Muscle of leg (tissue), 16 donors: ENCODE measurements at places on chromosomes 4 and X. TPM values are rescaled to one million over a fixed set of nuclear protein-coding genes. Genes with fewer than 3 reads are reported as not detected.

MYOZ2 gene
- polyA plus RNA-seq = 196 TPM

FGFBP1 gene
- polyA plus RNA-seq = not detected

ARMCX2 gene
- 128 TPM for polyA plus RNA-seq

TEX11 gene
- 0.15 TPM for polyA plus RNA-seq

APBB2 gene
- polyA plus RNA-seq = 32.7 TPM

PRRG1 gene
- 13.3 TPM for polyA plus RNA-seq

MAGEB10 gene
- not detected for polyA plus RNA-seq

HERC6 gene
- 1.3 TPM for polyA plus RNA-seq

CXCL11 gene
- not detected for polyA plus RNA-seq

- H3K36me3 ChIP-seq = no peaks in the 10 kb centered on the region
- H3K4me1 ChIP-seq = no peaks in the 10 kb centered on the region
- DNase-seq = peak; percentile 67
- no peak overlapping the region for H3K4me3 ChIP-seq
These were observed 109.1 kb downstream of the GPAT3 start for GRCh38 chr4:83644677-83645659.

DNA sequence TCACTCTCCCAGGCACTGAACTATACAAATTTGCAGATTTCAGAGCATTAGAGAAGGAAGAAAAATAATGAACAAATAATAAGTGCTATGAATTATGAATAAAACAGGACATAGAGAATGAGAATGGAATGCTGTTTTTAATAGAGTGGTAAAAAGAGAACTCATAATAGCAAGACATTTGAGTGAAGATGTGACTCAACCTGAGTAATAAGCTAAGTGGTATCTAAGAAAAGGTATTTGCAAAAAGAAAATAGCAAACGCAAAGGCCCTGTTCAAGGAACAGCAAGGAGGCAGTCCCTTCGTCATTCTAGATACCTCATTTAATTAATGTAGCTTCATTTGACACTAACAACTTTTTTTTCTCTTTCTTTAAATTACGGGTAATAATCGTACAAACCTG lies 1910.0 kb upstream of the TENM3 start:
- DNase-seq = no peak
- no peaks in the 10 kb centered on the region for H3K4me1 ChIP-seq
- H3K36me3 ChIP-seq = no peaks in the 10 kb centered on the region
- H3K27ac ChIP-seq = no peak overlapping the region

- DNase-seq = no peak
- H3K36me3 ChIP-seq = peaks cover under 1% of the 10 kb centered on the region
- H3K4me1 ChIP-seq = peaks cover 10% of the 10 kb centered on the region
- no peak overlapping the region for H3K27ac ChIP-seq
These were observed 66.6 kb downstream of the EDNRA start for GRCh38 chr4:147547314-147548056.

- H3K4me3 ChIP-seq = no peak overlapping the region
- no peaks in the 10 kb centered on the region for H3K36me3 ChIP-seq
- H3K27ac ChIP-seq = no peak overlapping the region
- peak; percentile 84 for DNase-seq
- no peaks in the 10 kb centered on the region for H3K4me1 ChIP-seq
- H3K27me3 ChIP-seq = no peaks in the 10 kb centered on the region
These were observed 1176.8 kb downstream of the FAM133A start for GRCh38 chrX:94850811-94851210.

DNA sequence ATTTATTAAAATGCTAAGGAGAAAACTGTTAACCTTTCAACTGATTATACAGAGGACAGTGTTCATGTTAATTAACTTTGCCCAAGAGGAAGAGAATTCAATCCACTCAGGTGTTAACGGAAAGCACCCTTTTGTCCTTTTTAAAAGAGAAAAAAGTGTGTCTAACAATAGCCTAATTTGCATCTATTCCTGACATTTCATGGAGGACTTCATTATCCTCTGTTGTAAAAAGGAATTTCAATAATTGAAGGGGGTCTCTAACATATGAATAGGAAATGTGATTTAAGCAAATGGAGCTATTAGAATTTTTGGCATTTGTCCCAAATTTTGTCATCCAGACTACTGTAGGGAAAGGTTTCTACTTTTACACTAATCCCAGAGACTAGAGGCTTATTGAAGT lies 44.6 kb upstream of the GC start:
- no peaks in the 10 kb centered on the region for H3K27me3 ChIP-seq
- no peaks in the 10 kb centered on the region for H3K4me1 ChIP-seq
- H3K27ac ChIP-seq = no peak overlapping the region
- no peak for DNase-seq
- no peaks in the 10 kb centered on the region for H3K36me3 ChIP-seq

DNA sequence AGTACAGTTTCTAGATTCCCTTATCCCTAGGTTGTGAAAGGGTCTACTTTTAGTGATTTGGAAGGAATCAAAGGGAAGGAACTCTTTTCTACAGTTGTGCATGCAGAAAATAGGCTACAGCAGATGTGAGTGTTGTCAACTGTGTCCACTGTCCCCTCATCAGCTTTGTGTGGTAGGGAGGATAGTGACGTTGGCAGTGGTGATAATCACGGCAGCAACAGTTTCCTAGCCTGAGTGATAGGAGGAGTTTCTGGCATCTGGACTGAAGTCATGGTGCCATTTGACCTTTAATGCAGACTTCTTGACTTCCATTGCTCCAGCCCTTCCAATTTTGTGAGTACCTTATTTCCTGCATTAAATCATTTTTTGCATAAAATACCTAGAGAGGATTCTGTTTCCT lies 39.3 kb downstream of the SRPX start:
- H3K4me1 ChIP-seq = no peaks in the 10 kb centered on the region
- no peaks in the 10 kb centered on the region for H3K36me3 ChIP-seq
- no peak for DNase-seq
- H3K4me3 ChIP-seq = no peak overlapping the region

- no peak overlapping the region for H3K4me3 ChIP-seq
- no peak overlapping the region for H3K27ac ChIP-seq
- DNase-seq = no peak
- H3K36me3 ChIP-seq = no peaks in the 10 kb centered on the region
- no peaks in the 10 kb centered on the region for H3K4me1 ChIP-seq
These were observed 40.5 kb upstream of the BMP2K start for GRCh38 chr4:78735697-78736096.

GRCh38 chr4:87354168-87355102 lies 31.8 kb upstream of the HSD17B13 start:
- no peak overlapping the region for H3K4me3 ChIP-seq
- H3K4me1 ChIP-seq = peaks cover 5% of the 10 kb centered on the region
- peaks cover 7% of the 10 kb centered on the region for H3K36me3 ChIP-seq
- no peak for DNase-seq
- H3K27me3 ChIP-seq = no peaks in the 10 kb centered on the region

DNA sequence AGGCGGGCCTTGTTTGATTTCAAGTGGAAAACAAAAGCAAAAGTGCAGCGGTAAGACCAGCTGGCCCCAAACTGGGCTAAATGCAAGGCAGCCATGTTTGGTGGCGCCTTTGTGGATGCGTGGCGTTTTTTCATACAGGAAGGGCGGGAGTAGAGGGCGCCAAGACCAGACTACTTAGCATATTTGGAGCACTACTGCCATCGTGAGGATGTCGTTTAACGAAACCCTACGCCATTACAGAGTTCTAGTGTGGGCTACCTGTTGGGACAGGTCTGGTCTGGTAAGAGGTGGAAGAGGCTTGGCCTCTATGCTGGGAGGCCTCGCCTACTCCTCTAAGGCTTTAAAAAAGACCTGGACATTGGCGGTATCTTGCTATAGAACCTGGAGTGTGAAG lies 230.7 kb upstream of the STK26 start:
- H3K27ac ChIP-seq = peak overlapping the region; percentile 63
- no peaks in the 10 kb centered on the region for H3K36me3 ChIP-seq
- peaks cover 14% of the 10 kb centered on the region for H3K27me3 ChIP-seq
- H3K4me3 ChIP-seq = peak overlapping the region; percentile 33
- peak; percentile 98 for DNase-seq

GRCh38 chrX:28487818-28488217 lies 99.4 kb upstream of the IL1RAPL1 start:
- H3K4me1 ChIP-seq = no peaks in the 10 kb centered on the region
- DNase-seq = no peak
- H3K27me3 ChIP-seq = no peaks in the 10 kb centered on the region
- H3K27ac ChIP-seq = no peak overlapping the region
- H3K4me3 ChIP-seq = no peak overlapping the region

- H3K36me3 ChIP-seq = no peaks in the 10 kb centered on the region
- H3K27me3 ChIP-seq = no peaks in the 10 kb centered on the region
These were observed 98.1 kb downstream of the MMRN1 start for GRCh38 chr4:89992744-89993143.

DNA sequence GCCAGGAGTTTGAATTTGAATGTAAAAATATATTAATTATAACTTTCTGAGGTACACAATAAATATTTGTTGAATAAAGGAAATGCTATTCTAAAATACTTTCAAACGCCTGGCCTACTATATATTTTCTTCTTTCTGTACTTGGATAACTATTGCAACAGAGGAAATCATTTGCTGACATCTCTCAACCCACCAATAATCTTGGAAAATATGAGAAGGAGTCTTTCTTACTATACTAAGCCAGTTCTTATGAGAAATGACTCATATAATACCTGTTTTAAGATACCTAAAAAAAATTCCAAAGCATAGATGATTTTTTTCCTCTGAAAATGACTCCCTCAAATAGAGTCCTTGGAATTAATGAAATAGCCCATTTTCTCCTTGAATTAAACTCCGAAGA lies 64.1 kb downstream of the CAMK2D start:
- no peak overlapping the region for H3K4me3 ChIP-seq
- H3K36me3 ChIP-seq = no peaks in the 10 kb centered on the region

DNA sequence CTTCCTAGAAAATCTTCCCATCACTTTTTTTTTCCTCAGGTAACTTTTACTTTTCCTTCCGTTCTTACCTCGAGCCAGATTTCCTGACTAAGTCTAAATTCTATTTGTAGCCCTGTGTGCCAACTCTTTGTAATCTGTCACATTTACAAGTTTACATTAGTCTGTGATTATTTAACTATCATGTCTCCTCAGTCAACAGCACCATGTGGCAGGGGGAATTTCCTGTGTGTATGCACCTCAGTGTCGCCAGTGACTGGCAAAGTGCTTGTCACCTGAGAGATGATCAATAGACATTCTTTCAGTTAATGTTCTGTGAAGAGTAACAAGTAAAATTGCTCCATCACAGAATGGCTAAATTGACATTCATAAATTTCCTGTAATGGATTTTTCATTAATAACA lies 468.5 kb downstream of the PDGFC start:
- no peaks in the 10 kb centered on the region for H3K4me1 ChIP-seq
- H3K27ac ChIP-seq = no peak overlapping the region
- no peaks in the 10 kb centered on the region for H3K36me3 ChIP-seq
- no peaks in the 10 kb centered on the region for H3K27me3 ChIP-seq

GRCh38 chr4:38994135-38994534 lies 38.1 kb downstream of the TMEM156 start:
- no peak overlapping the region for H3K27ac ChIP-seq
- H3K4me3 ChIP-seq = no peak overlapping the region
- H3K27me3 ChIP-seq = no peaks in the 10 kb centered on the region
- no peaks in the 10 kb centered on the region for H3K4me1 ChIP-seq
- no peak for DNase-seq

DNA sequence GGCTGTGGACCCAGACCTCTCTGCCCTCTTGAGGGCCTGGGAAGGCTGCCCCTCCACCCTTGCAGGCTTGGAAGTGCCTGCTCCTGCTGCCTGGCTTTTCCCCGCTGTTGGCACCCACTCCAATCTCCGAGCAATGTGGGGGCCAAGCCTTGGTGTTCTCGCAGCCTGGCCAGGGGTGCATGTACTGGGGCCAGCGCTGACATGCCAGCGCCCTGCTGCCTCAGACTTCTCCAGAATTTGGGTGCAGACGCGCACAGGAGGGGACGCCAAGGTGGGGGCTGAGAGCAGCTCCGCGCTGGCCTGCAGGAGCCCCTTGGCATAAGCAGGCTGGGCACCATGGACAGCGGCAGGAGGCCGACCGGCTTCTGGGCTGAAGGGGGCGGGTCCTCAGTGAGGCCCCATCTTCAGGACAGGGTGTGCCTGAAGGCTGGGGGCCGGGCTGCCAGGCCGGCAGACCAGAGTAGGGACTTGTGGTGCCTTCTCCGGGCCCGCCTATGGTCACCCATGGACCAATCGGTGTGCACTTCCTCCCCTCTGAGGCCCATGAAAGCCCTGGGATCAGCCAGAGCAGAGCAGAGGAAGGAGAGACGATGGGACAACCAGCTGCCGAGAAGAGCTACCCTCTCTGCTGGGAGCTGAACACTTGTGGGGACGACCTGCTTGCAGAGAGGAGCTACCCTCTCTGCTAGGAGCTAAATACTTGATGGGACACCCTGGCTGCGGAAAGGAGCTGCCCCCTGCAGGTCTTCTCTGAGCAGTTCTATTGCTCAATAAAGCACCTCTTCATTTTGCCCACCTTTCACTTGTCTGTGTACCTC lies 118.3 kb downstream of the DNAAF6 start:
- H3K36me3 ChIP-seq = no peaks in the 10 kb centered on the region
- peak; percentile 40 for DNase-seq
- H3K27me3 ChIP-seq = peaks cover 47% of the 10 kb centered on the region

DNA sequence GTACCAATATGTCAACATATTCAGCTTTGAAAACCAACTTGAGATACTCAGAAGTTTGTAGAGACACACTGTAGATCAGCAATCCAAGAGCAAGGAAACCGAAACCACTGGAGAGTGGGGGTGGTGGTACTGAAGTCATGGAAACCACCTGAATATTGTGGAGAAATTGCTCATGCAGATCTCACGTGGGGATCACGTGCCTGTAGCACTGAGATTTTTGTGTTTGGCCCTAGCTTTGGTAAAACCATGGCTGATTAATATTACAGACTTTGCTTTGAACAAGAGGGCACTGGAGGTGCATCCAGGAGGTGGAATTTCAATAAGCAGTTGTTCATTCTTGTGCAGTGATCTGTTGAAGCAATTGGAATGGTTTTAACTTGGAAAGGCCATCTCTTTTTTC lies 47.2 kb downstream of the GBA3 start:
- peak; percentile 87 for DNase-seq
- no peaks in the 10 kb centered on the region for H3K36me3 ChIP-seq
- H3K4me1 ChIP-seq = no peaks in the 10 kb centered on the region
- H3K4me3 ChIP-seq = no peak overlapping the region
- no peak overlapping the region for H3K27ac ChIP-seq
- no peaks in the 10 kb centered on the region for H3K27me3 ChIP-seq

GRCh38 chrX:21974011-21974385 lies 33.5 kb downstream of the SMS start:
- no peaks in the 10 kb centered on the region for H3K4me1 ChIP-seq
- H3K27me3 ChIP-seq = peaks cover 15% of the 10 kb centered on the region
- peaks cover 23% of the 10 kb centered on the region for H3K36me3 ChIP-seq
- DNase-seq = no peak
- H3K4me3 ChIP-seq = no peak overlapping the region

- no peaks in the 10 kb centered on the region for H3K27me3 ChIP-seq
- H3K36me3 ChIP-seq = no peaks in the 10 kb centered on the region
- peaks cover 30% of the 10 kb centered on the region for H3K4me1 ChIP-seq
- no peak overlapping the region for H3K27ac ChIP-seq
- DNase-seq = peak; percentile 52
- H3K4me3 ChIP-seq = no peak overlapping the region
These were observed 59.1 kb downstream of the SMIM20 start for GRCh38 chr4:25972984-25973745.
